CD14-positive monocyte (primary cell): ENCODE measurements at places on chromosomes 5 and 9. TPM values are rescaled to one million over a fixed set of nuclear protein-coding genes. Genes with fewer than 3 reads are reported as not detected.

The NAIP gene
- polyA plus RNA-seq = 26.7 and 83.6 TPM in 2 replicates

The OR1Q1 gene
- not detected for polyA plus RNA-seq

The PIP5K1B gene
- polyA plus RNA-seq = 0.18 TPM

GRCh38 chr5:168346417-168346816, 55.0 kb downstream of the WWC1 start:
- no peak for DNase-seq

DNA sequence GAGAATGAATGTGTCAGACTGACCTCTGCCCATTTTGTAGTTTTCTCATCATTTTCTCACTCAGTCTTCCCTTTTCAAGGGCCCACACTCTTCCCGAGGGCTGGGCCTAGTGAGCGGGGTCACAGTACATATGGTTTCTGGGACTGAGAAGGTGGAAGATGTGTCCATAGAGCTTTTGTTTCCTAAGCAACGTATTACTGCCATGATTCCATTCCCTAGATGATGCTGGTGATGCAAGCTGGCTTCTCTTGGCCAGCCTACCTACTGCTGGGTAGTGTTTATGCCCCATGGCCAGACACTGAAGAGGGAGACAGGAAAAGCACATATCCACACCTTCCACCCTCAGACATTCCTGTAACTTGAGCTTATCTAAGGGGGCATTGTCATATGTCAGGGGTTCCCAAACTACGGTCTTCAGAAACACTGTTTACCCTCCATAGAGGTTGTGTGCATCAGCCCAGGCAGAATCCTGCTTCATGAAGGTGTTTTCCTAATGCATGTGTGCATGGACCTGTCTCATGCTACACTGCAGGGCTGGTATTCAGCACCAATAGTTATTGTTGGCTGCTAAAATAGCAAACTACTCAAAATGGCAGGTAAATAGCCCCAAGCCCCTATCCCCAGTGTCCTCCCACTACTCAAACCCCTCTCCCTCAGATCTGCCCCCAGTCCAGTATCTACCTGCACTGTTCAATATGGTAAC, 9.5 kb downstream of the IRF1 start:
- no peak for DNase-seq

DNA sequence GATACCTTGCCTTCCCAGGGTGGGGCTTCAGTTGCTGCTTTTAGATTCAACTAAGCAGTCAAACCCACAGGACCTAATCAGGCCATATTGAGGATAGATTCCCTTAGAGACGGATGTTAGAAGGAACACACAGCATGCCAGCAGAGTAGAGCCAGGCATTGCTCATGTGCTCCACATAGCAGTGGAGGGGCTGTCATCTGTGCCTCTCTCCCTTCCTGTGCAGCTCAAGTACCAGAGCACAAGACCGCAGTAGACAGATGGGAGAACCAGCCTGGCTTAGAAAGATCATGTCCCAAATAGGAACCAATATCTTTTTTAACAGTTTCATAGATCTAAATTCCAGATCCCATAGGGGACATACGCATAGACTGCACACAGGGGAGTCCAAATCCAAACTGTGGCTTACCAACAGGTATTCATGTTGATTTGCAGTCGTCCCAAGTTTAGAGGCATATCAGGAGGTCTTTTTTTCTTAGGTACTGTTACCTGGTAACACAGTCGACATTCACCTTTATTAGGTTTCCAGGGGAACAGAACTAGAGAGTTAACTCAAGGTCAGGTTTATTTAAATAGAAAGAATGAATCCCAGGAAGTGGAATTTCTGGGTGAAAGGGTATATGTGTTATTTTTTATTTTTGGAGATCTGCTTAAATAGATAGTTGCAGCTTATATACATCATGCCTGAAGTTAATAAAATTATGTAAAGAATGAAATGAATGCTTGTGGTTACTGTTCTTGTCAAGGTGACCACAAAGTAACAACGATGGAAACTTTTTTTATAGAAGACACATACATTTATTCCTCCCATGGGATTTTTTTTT, 43.5 kb upstream of the PCAT7 start:
- DNase-seq = no peak

DNA sequence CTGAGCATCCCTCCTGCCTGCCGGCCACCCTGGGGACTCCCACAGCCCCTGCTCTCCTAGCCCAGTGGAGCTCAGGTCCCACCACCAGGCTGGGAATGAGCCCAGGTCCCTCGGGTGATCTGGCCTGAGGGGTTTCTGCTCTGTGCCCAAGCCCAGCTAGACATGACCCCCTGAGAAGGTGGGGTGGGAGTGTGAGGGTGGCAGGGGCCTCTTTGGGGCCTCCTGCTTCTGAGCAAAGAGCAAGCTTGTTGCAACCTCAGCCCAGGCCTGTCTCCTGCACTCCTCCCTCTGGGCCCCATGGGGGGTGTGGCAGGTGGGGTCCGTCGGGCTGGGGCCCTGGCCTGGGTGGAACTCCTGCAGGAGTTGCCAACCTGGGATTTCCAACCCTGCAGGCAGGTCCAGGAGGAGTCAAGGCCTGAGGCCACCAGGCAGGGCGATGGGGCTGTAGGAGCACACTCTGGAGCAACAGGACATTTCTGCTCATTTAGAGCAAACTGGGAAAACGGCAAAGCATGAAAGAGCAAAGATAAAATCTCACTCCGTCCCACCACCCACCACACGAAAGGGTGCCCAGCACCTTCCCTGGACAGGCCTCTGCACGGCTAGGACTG, 11.4 kb upstream of the NRARP start:
- no peak for DNase-seq

DNA sequence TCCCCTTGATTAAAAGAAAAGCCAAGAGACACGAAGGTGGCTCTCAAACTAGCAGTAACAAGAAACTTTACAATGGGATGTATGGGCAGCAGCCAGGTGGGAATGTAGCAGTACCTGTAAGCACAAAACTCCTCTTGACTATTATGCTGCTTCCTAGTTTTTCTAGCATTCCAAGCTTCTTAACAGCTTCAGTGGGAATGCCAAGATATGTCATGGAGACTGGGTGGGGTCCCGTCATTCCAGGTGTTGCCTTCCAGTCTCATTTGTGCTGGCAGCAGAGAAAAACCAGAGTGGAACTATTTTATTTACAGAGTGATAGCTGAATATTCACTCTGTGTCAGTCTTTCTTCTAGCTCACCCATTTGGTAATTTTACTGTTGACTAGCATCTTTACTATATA, 236.6 kb downstream of the ARL15 start:
- DNase-seq = no peak

DNA sequence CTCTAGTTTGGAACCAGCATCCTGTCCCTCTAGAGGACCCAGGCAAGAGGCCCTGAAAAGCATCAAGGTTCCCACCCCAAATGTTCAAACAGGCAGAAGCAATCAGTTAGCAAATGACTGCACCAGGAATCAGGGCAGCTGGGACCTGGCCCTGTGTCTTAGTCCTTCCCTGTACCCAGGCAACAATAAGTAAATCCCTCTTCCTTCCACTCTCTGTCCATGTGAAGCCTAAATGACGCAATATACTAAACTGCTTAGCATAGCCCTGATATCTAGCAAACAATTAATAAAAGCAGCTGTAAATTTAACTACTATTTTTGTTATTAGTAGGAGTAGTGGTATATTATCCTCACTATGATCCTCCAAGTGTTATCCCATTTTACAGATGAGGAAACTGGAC, 13.2 kb upstream of the ADRA1B start:
- no peak for DNase-seq

- DNase-seq = no peak
Observed at GRCh38 chr5:158857371-158857770, 242.3 kb downstream of the EBF1 start.

GRCh38 chr5:180589771-180590542, 1.3 kb downstream of the SCGB3A1 start:
- DNase-seq = no peak

- DNase-seq = no peak
Observed at GRCh38 chr9:35432076-35432475, 57.8 kb upstream of the RUSC2 start.

- DNase-seq = no peak
Observed at GRCh38 chr9:37342895-37343294, 79.6 kb upstream of the GRHPR start.

- DNase-seq = no peak
Observed at GRCh38 chr5:115549154-115549553, 4.6 kb upstream of the FEM1C start.
